ENCODE measurements at places on chromosomes 7 and 10.

DNA sequence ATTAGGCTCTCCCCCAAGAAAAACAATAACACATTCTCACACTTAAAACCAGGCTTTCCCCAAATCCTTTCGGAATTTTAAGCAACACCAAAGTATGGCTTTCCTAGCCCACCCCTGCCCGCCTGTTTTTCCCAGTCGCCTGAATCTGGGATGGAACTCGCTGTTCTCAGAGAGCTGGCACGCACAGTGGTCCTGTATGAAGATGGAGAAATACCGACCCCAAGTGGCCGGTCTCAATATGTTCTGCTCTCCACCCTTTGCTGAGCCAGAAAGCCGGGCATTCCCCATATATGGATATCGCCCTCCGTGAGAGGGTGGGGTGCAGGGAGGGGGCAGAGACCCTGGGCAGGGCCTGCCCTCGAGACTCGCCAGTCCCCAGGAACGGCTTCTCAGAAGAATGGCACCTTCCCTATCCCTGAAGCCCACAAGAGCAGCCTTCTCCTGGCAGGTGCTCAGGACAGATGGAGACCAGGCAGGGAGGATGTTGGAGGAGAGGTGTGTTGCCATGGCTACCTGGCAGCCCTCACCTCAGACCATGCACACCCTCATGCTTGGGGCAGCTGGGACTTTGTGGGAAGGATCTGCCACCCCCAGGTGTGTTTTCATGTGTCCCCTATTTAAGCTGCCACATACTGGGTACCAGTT, 3.4 kb downstream of the TACR2 start:
- DNase-seq: peak; percentile 92

DNA sequence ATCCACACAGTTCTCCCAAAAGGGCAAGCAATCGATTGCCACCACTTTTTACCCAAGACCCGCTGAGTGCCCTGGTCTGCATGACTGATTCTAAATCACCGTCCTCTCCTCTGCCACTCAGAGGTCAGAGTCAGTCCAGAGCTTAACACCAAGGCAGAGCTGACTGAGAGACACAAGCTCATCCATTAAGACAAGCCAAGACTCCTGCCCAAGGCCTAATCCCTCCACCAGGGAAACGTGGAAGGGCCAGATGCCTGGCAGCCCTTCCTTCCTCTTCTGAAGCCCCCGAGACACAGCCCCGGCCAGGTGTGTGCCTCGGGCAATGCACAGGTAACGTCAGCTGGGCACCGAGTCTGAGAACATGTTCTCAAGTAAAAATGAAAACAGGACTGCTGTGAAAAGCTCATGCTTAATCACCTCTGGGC, 51.7 kb downstream of the DIP2C start:
- DNase-seq: no peak

GRCh38 chr7:22730921-22731654, 4.1 kb downstream of the IL6 start:
- DNase-seq: no peak

- peak; percentile 11 for DNase-seq
Measured at GRCh38 chr10:102729029-102730026, 14.4 kb upstream of the WBP1L start.

GRCh38 chr7:36986948-36987724, 262.8 kb upstream of the AOAH start:
- peak; percentile 27 for DNase-seq

DNA sequence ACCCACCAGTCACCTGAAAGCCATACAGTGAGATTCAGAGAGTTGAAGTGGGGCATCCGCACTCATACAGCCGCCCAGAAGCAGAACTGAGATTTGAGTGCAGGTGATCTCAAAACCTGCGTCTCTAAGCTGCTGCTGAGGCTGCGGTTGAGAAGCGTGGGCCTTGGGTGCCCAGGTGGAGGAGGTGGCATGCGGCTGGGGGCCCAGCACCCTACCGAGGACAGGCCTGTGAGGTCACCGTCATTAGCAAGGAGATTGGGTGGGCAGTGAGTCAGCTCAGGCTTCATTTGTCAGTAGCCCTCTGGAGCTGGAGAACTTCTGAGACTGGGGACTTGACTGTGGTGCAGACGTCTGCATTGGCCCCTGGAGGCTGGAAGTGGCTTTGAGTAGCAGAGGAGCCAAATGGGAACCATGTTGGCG, 29.8 kb downstream of the ZMIZ1 start:
- no peak for DNase-seq

- DNase-seq: no peak
Measured at GRCh38 chr7:48305661-48306060, 134.4 kb downstream of the ABCA13 start.

GRCh38 chr7:156999958-157000726, 10.3 kb downstream of the MNX1 start:
- no peak for DNase-seq

GRCh38 chr10:28812384-28813372, 135.4 kb downstream of the BAMBI start:
- DNase-seq: no peak

- DNase-seq: no peak
Measured at GRCh38 chr10:122510736-122511135, 49.4 kb downstream of the HTRA1 start.

DNA sequence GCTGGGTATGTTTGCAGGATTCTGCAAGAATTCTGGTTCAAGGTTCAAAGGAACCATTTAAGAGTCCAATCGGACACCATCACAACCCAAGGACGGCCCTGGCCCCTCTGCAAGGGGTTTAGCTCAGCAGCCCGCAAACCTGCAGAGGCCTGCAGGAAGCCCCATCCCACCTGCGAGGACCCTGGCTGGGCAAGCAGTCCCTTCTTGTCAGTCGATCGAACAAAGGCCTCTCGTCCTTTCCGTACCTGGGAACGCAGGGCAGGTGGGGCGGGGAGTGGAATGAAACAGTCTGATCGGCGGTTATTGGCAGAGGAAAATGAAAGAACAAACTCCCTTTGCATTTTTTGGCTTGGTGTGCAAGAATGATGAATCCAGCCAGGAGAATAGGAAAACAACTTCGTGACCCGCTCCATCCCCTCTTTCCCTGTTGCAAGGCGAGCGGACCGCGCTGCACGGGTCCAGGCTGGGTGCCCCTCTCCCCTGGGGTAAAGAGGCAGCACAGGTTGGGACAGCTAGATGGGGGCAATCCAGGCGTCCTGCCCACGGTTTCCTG, 73.7 kb downstream of the INSIG1 start:
- DNase-seq: no peak

GRCh38 chr10:75051308-75051707, 60.1 kb upstream of the SAMD8 start:
- no peak for DNase-seq

GRCh38 chr10:101704331-101704730, 9.4 kb upstream of the FBXW4 start:
- DNase-seq: no peak

GRCh38 chr10:11861341-11861740, 38.2 kb downstream of the PROSER2 start:
- DNase-seq: no peak

DNA sequence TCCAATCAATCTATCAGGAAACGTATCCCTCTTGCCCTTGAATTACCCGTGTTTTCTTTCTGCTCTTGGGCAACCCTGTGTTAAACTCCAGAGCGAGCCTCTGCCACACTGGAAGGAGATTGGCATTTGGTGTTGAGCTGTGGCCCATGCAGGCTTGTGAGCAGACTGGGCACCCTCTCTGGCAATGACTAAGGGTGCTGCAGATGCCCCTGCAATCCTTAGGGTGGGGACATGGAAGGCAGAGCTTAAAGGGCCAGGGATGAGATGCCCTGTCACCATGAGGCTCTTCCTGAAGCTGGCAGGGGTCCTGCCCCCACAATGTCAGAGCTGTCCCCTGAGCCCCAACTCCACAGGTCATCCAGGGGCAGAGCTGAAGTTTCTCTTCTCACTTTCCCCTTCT, 19.5 kb upstream of the FAM180A start:
- no peak for DNase-seq

DNA sequence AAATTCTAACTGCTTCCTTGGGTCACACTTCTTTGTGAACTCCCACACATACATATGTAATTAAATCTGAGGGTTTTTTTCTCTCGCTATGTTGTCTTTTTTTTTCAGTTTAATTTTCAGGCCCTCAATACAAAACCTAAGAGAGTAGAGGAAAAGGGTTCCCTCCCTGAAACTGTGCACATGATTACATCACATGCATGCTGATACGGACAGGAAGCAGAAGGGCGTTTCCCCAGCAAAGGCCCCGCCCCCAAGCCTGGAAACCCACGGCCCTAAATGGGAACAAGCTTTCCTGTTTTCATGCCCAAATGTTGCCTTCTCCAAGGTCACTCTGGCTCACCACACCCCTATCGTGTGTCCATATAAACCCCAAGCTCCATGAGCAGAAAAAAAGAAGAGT, 115.4 kb downstream of the TEX36 start:
- DNase-seq: no peak

DNA sequence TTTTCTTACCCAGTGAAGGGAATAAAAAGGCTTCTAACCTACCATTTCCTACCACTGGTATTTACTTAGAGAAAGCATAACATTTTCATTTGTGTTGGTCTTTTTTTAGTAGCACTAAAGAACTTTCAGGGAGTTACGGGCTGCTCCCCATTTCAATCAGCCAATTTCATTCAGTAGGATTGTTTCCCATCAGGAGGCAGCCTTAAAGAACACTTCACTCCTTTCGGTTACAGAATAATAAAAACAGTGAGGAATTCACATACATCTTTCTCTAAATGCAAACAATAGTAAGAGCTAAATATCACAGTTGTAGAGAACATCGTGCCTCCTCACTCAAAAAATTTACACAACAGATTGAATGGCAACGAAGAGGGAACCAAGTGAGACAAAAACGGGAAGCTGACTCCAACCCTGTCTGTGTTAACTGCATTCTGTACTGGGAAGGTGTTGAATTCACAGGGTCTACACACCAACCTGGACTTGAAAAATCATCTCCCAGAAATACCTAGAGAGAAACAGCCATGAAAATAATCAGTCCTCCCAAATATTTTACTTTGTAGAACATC, 55.5 kb upstream of the ABLIM1 start:
- DNase-seq: no peak

GRCh38 chr7:69515495-69516212, 82.6 kb upstream of the AUTS2 start:
- no peak for DNase-seq

DNA sequence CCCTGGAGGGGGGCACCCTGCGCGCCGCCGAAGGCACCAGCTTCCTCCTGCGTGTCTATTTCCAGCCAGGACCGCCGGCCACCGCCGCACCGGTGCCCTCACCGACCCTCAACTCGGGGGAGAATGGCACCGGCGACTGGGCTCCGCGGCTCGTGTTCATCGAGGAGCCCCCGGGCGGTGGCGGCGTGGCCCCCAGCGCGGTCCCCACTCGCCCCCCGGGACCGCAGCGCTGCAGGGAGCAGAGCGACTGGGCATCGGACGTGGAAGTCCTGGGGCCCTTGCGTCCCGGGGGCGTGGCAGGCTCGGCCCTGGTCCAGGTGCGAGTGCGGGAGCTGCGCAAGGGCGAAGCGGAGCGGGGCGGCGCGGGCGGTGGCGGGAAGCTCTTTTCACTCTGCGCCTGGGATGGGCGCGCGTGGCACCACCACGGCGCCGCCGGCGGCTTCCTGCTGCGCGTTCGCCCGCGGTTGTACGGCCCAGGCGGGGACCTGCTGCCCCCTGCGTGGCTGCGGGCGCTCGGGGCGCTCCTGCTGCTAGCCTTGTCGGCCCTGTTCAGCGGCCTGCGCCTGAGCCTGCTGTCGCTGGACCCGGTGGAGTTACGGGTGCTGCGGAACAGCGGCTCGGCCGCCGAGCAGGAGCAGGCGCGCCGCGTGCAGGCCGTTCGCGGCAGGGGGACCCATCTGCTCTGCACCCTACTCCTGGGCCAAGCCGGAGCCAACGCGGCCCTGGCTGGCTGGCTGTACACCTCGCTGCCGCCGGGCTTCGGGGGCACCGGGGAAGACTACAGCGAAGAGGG, 594 bp downstream of the CNNM1 start:
- DNase-seq: no peak

All from cerebellar nuclear complex (tissue), 1 donor.